ENCODE measurements at places on chromosomes 6 and 20. TPM values are rescaled to one million over a fixed set of nuclear protein-coding genes. Genes with fewer than 3 reads are reported as not detected.

The VSX1 gene
- total RNA-seq, result not detected

The SOX18 gene
- 52.2 TPM for total RNA-seq

The ABRACL gene
- total RNA-seq, result 33.4 TPM

The HLA-DPA1 gene
- 96.2 TPM for total RNA-seq

The RBM24 gene
- total RNA-seq, result 3.0 TPM

The VNN1 gene
- 3.1 TPM for total RNA-seq

The ENPP5 gene
- total RNA-seq, result 10.3 TPM

The TREM1 gene
- total RNA-seq, result 110 TPM

The KHDC1 gene
- 3.0 TPM for total RNA-seq

The RRAGD gene
- 40.2 TPM for total RNA-seq

The PROKR2 gene
- total RNA-seq, result not detected

The OXT gene
- total RNA-seq, result not detected

The KIF16B gene
- total RNA-seq, result 20.3 TPM

The CTNNBL1 gene
- total RNA-seq, result 47.3 TPM

The FERMT1 gene
- 1.9 TPM for total RNA-seq

The KIAA0408 gene
- 73.0 TPM for total RNA-seq

The OOEP gene
- 0.98 TPM for total RNA-seq

The DNMT3B gene
- total RNA-seq, result 1.0 TPM

The FAM110A gene
- total RNA-seq, result 8.6 TPM

The CNBD2 gene
- 1.7 TPM for total RNA-seq

The CCN6 gene
- total RNA-seq, result not detected

The TSPO2 gene
- not detected for total RNA-seq

The C6orf132 gene
- total RNA-seq, result 33.1 TPM

The TGM3 gene
- total RNA-seq, result 0.55 TPM

The LIN28B gene
- total RNA-seq, result 0.14 TPM

The PI16 gene
- 1.7 TPM for total RNA-seq

The FOXF2 gene
- total RNA-seq, result 17.2 TPM

The C20orf141 gene
- total RNA-seq, result not detected

The FNDC1 gene
- total RNA-seq, result 0.40 TPM

The GMDS gene
- total RNA-seq, result 28.3 TPM

The RING1 gene
- 46.6 TPM for total RNA-seq

The CD109 gene
- total RNA-seq, result 21.2 TPM

The APOBEC2 gene
- 0.34 TPM for total RNA-seq

The MDFI gene
- 36.4 TPM for total RNA-seq

The CYB5R4 gene
- total RNA-seq, result 29.9 TPM

The CLPSL1 gene
- not detected for total RNA-seq

The FNDC11 gene
- total RNA-seq, result 2.6 TPM

The LAMA5 gene
- 209 TPM for total RNA-seq

The RBM38 gene
- 32.3 TPM for total RNA-seq

The CYP24A1 gene
- total RNA-seq, result 1.5 TPM
